ENCODE measurements at places on chromosomes 2 and 18. TPM values are rescaled to one million over a fixed set of nuclear protein-coding genes. Genes with fewer than 3 reads are reported as not detected.
A peak's percentile ranks its signal among the peaks of the same experiment; 100 is the strongest.

DHRS9 gene
- not detected for total RNA-seq

ANKRD53 gene
- total RNA-seq, result 11.7 TPM

MALL gene
- total RNA-seq, result 0.49 TPM

ANKRD62 gene
- total RNA-seq, result 0.17 TPM

CFAP65 gene
- 1.1 TPM for total RNA-seq

MROH2A gene
- not detected for total RNA-seq

G6PC2 gene
- total RNA-seq, result not detected

ERICH2 gene
- 2.1 TPM for total RNA-seq

ASAP2 gene
- total RNA-seq, result 49.6 TPM

TFCP2L1 gene
- 0.07 TPM for total RNA-seq

GRCh38 chr18:8116341-8117005 is 492.8 kb upstream of the RAB12 start:
- no peaks in the 10 kb centered on the region for H3K36me3 ChIP-seq
- no peak for DNase-seq
- H3K4me3 ChIP-seq, result no peak overlapping the region

GRCh38 chr18:50661013-50661412 is 101.1 kb downstream of the MAPK4 start:
- no peak for DNase-seq
- peaks cover 25% of the 10 kb centered on the region for H3K4me1 ChIP-seq
- H3K27me3 ChIP-seq, result peaks cover 4% of the 10 kb centered on the region
- H3K27ac ChIP-seq, result no peak overlapping the region
- no peak overlapping the region for H3K4me3 ChIP-seq

GRCh38 chr2:74515981-74516633 is 1.9 kb downstream of the TLX2 start:
- peaks cover 6% of the 10 kb centered on the region for H3K4me1 ChIP-seq
- DNase-seq, result peak; percentile 78
- peaks cover 8% of the 10 kb centered on the region for H3K36me3 ChIP-seq
- H3K27ac ChIP-seq, result no peak overlapping the region
- peaks cover 27% of the 10 kb centered on the region for H3K27me3 ChIP-seq

GRCh38 chr18:49993299-49993698 is 180.0 kb upstream of the ACAA2 start:
- no peak overlapping the region for H3K27ac ChIP-seq
- H3K36me3 ChIP-seq, result peaks cover 4% of the 10 kb centered on the region
- peaks cover 3% of the 10 kb centered on the region for H3K4me1 ChIP-seq
- peaks cover 4% of the 10 kb centered on the region for H3K27me3 ChIP-seq
- H3K4me3 ChIP-seq, result no peak overlapping the region
- DNase-seq, result no peak

DNA sequence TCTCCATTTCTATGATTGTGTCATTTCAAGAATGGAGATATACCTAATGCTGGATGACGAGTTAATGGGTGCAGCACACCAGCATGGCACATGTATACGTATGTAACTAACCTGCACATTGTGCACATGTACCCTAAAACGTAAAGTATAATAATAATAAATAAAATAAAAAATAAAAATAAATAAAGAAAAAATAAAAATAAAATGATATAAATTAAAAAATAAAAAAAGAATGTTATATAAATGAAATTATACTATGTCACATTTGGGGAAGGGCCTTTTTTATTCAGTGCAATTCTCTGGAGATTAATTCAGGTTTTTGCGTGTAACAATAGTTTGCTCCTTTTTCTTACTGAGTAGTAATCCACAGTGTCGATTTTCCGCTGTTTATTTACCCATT is 763.5 kb upstream of the POU3F3 start:
- no peaks in the 10 kb centered on the region for H3K36me3 ChIP-seq
- no peaks in the 10 kb centered on the region for H3K4me1 ChIP-seq
- no peak overlapping the region for H3K4me3 ChIP-seq
- no peak for DNase-seq
- no peak overlapping the region for H3K27ac ChIP-seq

- H3K36me3 ChIP-seq, result peaks cover 12% of the 10 kb centered on the region
- peak overlapping the region; percentile 5 for H3K27ac ChIP-seq
- H3K4me1 ChIP-seq, result peaks cover 12% of the 10 kb centered on the region
- H3K4me3 ChIP-seq, result no peak overlapping the region
Observed at GRCh38 chr2:2743164-2743571, 412.1 kb upstream of the MYT1L start.

GRCh38 chr18:12595571-12596255 is 62.2 kb downstream of the SPIRE1 start:
- no peaks in the 10 kb centered on the region for H3K36me3 ChIP-seq
- no peak overlapping the region for H3K27ac ChIP-seq
- DNase-seq, result no peak
- H3K27me3 ChIP-seq, result peaks cover 4% of the 10 kb centered on the region
- no peak overlapping the region for H3K4me3 ChIP-seq
- peaks cover 3% of the 10 kb centered on the region for H3K4me1 ChIP-seq

DNA sequence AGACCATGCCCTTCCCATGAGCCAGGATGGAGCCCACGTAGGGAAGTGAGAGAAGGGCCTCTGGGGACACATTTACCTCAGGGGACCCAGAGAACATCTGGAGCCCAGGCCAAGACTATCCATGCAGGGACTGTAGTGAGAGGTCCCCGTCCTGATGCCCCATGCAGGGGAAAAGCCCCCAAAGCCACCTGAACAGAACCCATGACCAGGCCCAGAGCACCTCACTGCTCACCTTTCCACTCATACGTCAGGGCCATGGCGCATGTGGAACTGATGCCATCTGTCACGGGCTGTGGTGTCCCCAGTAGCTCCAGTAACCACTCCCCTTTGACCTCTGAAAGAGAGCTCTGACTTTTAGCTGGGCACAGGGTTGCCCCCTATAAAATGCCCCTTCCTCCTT is 106.5 kb upstream of the TEX51 start:
- H3K4me1 ChIP-seq, result peaks cover 29% of the 10 kb centered on the region
- H3K4me3 ChIP-seq, result no peak overlapping the region
- peaks cover 3% of the 10 kb centered on the region for H3K27me3 ChIP-seq
- no peak overlapping the region for H3K27ac ChIP-seq

- DNase-seq, result no peak
- H3K27ac ChIP-seq, result peak overlapping the region; percentile 83
- peaks cover 8% of the 10 kb centered on the region for H3K27me3 ChIP-seq
- no peaks in the 10 kb centered on the region for H3K36me3 ChIP-seq
Observed at GRCh38 chr2:216372761-216373291, 543 bp upstream of the MARCHF4 start.

DNA sequence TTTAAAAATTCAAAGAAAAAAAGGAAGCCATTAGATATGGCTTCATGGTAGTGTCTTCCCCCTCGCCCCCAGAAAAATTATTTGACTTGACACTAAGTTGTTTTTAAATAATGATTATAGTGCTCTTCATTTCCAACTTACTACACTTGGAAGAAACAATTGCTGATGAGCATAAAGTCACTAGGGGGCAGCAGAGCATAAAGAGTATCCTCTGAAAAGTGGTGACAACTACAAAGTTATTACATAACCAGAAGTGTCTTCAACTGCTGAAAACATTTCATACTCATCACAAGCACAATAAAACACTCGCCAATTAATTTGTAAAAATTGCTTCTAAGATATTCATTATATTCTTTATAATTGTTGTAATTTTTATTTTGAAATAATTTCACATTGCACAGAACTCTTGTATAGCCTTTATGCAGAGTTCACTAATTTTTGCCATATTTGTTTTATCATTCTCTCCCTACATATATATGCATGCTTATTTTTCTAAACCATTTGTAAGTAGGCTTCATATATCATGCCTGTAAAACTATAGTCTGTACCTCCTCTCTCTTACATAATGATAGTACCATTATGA is 54.9 kb downstream of the EXOC6B start:
- no peak for DNase-seq
- H3K27ac ChIP-seq, result no peak overlapping the region
- no peak overlapping the region for H3K4me3 ChIP-seq
- no peaks in the 10 kb centered on the region for H3K4me1 ChIP-seq
- no peaks in the 10 kb centered on the region for H3K36me3 ChIP-seq
- no peaks in the 10 kb centered on the region for H3K27me3 ChIP-seq

DNA sequence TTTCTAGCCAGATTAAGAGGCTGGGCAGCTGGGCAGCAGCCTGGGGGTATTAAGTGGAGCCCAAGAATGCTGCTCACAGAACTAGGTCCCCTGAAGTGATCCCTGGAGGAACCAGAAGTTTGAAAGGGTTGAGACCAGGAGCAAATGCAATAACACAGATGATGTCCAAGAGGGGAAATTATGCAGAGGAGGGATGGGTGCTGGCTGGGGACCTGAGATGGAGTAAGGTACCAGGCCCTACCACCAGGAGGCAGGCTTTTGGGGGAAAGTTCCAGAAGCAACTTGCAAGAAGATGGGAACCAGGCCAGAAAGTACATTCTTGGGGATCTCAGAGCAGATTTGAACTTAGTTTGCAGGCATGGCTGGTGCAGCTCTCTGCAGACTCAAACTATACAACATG is 175.1 kb downstream of the NCK2 start:
- peak; percentile 28 for DNase-seq
- H3K4me3 ChIP-seq, result no peak overlapping the region
- no peak overlapping the region for H3K27ac ChIP-seq
- H3K36me3 ChIP-seq, result peaks cover 16% of the 10 kb centered on the region
- peaks cover 9% of the 10 kb centered on the region for H3K4me1 ChIP-seq

All from glutamatergic neuron (in vitro differentiated cells).